Stimulated activated CD4-positive, alpha-beta T cell treated with anti-CD3 and anti-CD28 coated beads, Interleukin-12 subunit alpha, Interleukin-12 subunit beta, amount 100 ng/mL, for 4 hours (primary cell): ENCODE measurements at places on chromosomes 2 and 18.

DNA sequence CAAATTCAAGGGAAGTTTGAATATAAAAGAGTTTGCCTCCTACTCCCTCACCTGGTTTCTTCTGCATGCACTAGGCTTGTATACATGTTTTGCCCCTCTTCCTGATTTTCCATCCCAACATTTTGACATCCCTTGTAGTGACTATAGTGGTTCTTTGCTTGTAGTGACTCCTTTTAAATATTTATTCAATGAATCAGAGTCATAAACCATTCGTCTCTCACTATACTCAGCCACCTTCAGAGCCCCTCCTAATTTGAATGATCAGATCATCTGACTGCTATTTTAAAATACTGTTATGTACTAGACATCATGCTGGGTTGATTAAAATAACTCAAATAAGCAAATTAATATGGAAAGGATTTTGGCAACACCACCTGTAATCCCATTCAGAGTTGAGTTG is 492.1 kb upstream of the PIK3C3 start:
- DNase-seq = no peak

- no peak for DNase-seq
These were observed 74.8 kb downstream of the SEMA4F start for GRCh38 chr2:74728842-74729241.

- no peak for DNase-seq
These were observed 406.8 kb downstream of the CCDC85A start for GRCh38 chr2:56590611-56591010.

DNA sequence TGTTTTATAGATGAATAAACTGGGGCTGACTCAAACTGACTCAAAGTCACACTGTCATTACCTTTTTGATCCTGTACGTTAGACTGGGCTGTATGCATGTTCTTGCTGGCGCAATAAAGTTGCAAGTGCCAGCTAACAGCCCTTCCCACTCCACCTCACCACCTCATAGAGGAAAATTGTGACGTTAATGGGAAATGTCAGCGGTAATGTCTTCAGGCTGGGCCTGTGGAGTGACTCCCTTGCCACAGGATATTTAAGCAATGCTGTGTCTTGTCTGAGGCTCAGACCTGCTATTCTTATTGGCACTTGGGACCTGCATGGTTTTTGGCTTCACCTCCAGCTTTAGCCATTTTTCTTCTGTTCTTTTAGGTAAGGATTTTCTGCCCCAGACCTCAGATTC is 25.2 kb upstream of the CASP10 start:
- DNase-seq = no peak

- no peak for DNase-seq
These were observed 140.0 kb downstream of the MEIS1 start for GRCh38 chr2:66574701-66575624.

- DNase-seq = no peak
These were observed 18.8 kb downstream of the GMCL1 start for GRCh38 chr2:69848186-69848790.

DNA sequence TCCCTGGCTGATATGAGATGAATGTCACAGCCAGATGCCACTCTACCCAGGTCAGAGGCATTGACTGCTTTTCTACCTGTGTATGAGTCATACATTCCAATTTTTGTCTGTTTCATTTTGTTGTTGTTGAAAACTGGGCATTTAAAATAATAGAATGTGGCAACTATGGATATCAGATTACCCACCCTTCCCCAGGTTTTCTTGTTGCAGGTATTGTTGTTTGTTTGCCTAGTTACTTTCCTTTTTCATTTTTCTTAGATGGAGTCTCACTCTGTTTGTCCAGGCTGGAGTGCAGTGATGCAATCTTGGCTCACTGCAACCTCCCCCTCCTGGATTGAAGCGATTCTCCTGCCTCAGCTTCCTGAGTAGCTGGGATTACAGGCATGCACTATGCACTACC is 70.2 kb downstream of the LRRC30 start:
- DNase-seq = no peak

GRCh38 chr2:192254444-192254843 is 59.7 kb upstream of the TMEFF2 start:
- no peak for DNase-seq

DNA sequence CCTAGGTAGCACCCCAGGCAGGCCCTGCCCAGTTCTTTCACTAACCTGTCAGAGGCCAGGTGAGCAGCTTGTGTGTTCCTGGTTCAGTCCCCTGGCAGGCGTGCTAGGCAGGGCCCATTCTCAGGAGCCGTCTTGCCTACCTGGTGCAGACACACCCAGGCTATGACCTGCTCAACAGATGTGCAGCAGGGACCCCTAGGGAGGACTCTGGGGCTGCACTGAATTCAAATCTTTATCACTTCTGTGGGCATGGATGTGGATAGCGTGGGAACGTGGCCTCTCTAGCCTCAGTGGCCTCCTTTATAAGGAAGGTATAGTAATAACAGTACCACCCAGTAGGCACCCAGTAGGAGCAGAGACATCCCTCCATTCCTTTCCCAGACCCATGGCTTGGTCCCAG is 48.4 kb downstream of the PLEKHB2 start:
- no peak for DNase-seq

- DNase-seq = no peak
These were observed 326.2 kb upstream of the RAB6C start for GRCh38 chr2:129653246-129653645.

DNA sequence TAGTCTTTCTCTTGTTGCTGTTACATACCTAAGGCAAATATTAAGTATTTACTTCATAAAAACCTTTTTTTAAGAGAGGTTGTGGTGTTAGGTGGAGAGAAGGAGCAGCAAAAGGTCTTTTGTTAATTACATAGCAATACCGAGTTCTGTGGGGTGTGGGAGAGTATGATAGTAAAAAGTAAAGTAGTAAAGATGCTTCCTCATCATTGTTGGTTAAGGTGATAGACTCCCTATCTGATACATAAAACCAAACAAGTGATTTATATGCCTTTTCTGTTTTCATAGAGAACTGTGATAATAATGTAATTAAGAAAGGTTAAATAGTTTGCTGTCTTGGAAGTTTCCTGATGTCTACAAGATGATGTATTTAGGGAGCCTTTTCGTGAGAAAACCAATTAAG is 75.4 kb downstream of the EML4 start:
- DNase-seq = no peak

GRCh38 chr18:79616651-79617510 is 62.7 kb upstream of the CTDP1 start:
- no peak for DNase-seq

GRCh38 chr2:104340879-104341828 is 512.8 kb upstream of the POU3F3 start:
- no peak for DNase-seq

- DNase-seq = no peak
These were observed 20.8 kb upstream of the SIX3 start for GRCh38 chr2:44920751-44921150.
